ENCODE measurements at places on chromosomes 6 and 20.

GRCh38 chr6:148628251-148628650 lies 118.6 kb upstream of the UST start:
- DNase-seq, result no peak

DNA sequence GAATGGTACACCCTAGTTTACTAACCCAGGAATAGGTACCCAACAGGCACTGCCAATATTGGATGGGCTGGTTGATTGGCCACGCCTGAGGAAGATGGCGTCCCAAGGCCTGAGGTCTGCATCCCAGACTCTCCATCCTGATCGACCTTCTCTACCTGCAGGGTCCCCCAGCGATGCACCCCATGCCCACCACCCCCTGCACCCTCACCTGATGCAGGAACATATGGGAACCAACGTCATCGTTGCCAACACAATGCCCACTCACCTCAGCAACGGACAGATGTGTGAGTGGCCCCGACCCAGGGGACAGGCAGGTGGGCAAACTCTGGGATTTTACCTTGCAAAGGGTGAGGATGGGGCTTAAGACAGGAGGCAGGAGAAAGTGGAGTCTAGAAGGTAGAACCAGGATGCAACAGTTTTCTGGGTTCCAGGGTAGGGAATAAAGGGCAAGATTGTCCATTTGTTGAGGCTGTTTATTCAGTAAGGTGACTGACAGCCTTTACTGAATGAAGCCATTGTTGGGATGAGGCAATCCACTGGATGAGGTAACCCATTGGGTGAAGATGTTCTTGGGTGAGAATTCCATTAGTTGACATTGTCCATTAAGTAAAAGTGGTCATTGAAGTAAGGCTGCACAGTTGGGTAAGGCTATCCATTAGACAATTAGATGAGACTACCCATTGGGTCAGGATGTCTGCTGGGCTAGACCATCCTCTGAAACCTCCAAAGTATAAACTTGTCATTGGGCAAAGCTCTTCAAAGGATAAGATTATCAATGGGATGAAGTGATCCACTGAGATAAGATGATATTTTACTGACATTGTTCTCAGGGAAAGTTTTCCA lies 47.3 kb upstream of the TTPAL start:
- DNase-seq, result no peak

- no peak for DNase-seq
Observed at GRCh38 chr6:93420163-93420795, 920 bp upstream of the EPHA7 start.

GRCh38 chr6:42221546-42221945 lies 3.9 kb upstream of the MRPS10 start:
- no peak for DNase-seq

- DNase-seq, result no peak
Observed at GRCh38 chr20:37243937-37244571, 17.6 kb downstream of the GHRH start.

- peak; percentile 65 for DNase-seq
Observed at GRCh38 chr6:34027445-34027936, 118.4 kb downstream of the GRM4 start.

GRCh38 chr6:19551611-19552010 lies 285.6 kb upstream of the ID4 start:
- no peak for DNase-seq

DNA sequence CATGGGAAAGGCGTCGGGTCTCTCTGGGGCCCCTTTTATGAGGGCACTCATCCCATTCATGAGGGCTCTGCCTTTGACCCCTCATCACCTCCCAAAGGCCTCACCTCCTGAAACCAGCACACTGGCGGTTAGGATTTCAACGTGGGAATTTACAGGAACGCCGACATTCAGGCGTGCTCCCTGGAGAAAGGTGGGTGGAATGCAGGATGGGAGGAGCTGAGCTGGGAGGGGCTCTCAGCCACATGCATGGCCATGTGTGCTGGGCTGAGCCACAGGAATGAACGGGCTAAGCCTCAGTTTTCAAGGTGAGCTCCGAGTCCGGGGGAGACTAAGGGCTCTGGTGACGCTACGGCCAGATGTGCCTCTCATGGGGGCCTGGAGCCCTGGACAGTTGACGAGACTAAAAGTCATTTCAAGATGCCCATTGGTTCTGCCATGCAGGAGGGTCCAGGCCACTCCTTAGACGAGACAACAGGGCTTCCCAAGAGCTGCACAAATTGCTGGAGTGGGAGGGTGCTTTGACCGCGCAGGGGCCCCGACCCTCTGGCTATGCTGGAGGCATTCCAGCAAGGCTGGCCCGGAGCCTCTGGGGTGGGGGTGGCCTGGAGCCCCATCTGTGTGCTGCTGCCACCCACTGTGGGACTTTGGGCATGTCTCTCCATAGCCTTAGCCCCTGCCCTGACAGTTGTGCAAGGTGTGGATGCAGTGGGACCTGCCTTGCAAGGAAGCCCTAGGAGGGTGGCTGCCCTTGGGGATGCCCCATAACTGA lies 3.8 kb upstream of the ARFGAP1 start:
- no peak for DNase-seq

DNA sequence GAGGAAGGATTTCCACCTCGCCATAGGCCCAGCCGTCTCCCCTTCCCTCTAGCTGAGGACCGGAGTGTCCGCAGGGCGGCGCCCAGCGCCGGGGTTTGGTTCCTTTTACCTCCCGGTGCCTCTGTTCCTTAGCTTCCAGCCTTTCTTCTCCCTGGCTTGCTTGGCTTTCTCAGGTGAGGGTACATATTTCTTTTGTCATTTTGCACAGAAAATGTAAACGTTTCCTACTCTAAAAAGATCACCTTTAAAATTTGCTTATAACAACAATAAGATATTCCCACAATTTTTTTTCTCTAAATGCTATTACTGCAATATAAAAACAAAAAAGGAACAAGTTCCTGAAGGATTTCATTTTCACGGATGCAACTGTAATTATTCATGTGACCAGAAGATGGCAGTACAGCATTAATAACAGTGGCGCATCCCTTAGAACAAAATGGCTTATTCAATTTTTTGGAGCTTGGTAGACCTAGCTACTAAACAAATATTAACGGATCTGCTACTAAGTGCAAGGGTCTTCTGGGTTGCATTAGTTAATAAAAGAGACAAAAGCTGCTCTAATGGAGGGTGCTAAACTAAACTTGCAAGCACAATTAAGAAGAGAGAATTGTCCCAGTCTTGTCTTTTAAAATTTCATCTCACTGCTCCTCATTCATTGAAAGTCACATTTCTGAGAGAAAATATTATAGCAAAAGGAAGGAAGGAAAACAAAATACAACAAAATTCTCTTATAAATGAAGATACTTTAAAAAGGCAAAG lies 172.9 kb downstream of the ADGRG6 start:
- no peak for DNase-seq

DNA sequence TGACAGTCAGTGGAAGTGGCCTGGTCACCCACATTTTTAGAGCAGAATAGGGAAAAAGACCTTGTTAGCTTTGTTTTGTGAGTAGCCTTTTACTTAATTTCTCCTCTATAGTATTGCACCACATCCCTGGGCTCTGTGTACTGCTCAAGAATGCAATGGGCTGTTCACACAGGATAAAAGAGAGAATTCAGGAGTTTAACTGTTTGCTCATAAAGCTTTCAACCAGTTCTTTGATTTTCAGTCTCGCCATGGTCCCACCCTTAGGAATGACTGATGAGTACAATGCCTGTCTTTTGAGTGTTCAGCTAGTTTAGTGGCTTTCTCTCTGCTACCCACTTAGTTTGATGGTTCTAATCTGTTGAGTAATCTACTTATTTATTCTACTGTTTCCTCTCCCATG lies 129.7 kb downstream of the PLG start:
- no peak for DNase-seq

DNA sequence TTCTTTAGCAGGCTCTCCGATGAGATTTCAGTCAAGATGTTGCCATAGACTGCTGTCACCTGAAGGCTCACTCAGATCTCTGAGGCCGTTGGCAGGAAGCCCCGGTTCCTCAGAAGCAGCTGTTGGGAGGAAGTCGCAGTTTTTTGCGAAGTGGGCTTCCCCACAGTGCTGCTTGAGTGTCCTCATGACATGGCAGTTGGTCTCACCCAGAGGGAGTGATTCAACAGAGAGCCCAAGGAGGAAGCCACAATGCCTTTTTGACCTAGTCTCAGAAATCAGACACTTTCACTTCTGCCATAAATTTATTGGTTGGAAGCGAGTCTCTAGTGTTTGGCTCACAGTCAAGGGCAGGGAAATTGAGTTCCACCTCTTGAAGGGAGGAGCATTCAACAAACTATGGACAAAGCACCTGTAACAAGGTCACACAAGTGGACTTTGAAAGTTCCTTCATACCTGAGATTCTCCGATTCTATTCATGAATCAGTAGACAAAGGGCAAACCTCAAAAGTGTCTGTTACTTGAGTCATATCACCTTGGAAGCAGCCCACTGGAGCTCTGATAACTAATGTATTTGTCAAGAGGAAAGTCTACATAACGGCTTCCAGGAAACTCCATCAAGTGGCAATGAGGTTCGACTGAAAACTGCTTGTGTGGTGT lies 208.3 kb downstream of the TASP1 start:
- DNase-seq, result no peak

DNA sequence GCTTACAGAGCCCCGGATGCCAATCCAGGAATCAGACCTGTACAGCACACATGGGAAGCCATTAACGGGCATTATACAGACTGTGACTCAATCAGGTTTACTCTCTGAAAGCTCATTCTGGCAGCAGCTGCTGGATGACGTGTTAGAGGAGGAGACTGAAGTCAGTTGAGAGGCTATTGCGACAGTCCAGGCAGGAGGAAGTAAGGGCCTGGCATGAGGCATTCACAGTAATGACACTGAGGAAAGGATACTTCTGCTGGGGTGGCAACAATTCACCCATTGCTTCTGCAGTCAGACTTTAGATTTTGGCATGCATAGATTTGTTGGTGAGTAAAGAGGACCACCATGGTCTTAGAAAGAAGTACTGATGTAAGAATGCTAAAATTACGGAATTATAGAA lies 151.0 kb upstream of the HEY2 start:
- no peak for DNase-seq

GRCh38 chr20:47008842-47009518 lies 114.3 kb downstream of the EYA2 start:
- no peak for DNase-seq

GRCh38 chr6:149864578-149865535 lies 698 bp upstream of the LRP11 start:
- peak; percentile 13 for DNase-seq

DNA sequence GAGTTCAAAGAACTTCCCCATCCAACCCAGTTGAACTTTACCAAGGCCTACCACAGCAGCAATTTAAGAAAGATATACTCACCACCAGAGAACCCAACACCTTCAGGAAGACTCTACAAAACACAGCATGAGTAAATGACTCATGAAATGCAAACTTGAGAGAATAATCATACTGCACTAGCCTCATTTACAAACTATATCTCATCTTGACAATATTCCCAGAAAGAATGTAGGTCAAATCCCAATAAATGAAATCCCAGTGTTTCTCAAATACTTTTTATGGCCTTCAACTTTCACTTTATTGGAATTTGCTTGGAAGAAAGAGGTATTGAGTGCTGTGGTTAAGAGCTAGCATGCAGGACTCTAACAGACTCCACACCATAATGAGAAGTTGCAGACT lies 60.0 kb downstream of the FYN start:
- DNase-seq, result no peak

- DNase-seq, result peak; percentile 32
Observed at GRCh38 chr20:32535316-32535952, 49.7 kb downstream of the NOL4L start.

DNA sequence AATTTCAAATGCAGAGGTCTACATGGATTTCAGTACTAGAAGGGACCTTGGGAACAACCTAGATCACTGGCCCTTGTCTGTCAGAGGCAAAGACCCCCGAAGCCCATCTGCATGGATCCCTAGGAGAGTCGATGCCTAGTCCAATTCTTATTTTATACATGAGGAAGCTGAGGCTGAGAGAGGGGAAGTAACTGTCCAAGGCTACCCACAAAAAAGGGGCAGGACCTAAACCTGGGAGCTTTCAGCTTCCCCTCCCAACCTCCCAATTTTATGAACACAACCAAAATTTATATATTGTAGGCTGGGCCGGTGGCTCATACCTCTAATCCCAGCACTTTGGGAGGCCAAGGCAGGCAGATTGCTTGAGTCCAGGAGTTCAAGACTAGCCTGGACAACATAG lies 73.2 kb downstream of the TRERF1 start:
- DNase-seq, result no peak

DNA sequence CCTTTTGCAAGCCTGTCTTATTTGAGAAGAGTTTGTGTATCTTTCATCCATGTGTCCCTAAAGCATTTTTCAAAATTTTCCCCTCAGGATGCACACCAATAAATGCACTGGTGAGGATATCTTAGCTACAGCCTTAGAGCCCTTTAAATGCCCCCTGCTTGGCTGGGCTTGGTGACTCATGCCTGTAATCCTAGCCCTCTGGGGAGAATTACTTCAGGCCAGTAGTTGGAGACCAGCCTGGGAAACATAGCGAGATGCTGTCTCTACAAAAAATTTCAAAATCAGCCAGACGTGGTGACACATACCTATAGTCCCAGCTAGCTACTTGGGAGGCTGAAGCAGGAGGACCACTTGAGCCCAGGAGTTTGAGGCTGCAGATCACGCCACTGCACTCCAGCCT lies 33.8 kb upstream of the PLCB4 start:
- DNase-seq, result no peak

- DNase-seq, result peak; percentile 68
Observed at GRCh38 chr6:28988536-28989311, 16.4 kb downstream of the ZNF311 start.

- DNase-seq, result no peak
Observed at GRCh38 chr20:36929290-36929689, 22.2 kb downstream of the SAMHD1 start.

GRCh38 chr6:26342106-26343004 lies 22.6 kb upstream of the BTN3A2 start:
- peak; percentile 23 for DNase-seq

GRCh38 chr6:157235600-157236039 lies 87.7 kb downstream of the TMEM242 start:
- DNase-seq, result peak; percentile 64

GRCh38 chr6:77683515-77683914 lies 30.7 kb downstream of the MEI4 start:
- no peak for DNase-seq

DNA sequence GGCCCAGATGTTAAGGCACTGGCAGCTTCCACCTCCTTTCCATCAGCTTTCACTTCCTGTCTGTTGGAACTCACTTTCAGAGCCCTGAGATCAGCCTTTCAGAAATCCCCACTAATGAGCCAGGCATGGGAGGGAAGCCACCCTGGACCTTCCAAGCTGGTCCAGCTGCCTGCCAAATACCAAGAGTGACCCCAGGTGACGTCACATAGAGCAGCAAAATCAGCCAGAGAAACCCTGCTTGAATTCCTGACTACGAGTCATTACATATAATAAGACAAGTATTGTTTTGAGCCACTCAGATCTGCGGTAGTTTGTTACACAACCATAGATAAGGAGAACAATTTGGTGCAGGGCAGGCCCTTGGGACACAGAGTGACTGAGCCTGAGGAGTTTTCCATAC lies 556.0 kb upstream of the JAG1 start:
- no peak for DNase-seq

All from activated naive CD4-positive, alpha-beta T cell treated with Interleukin-2 at 50 U/mL for 16 hours (primary cell).